NCI-H524 treated with DMSO at 0.1 percent for 48 hours (cell line): ENCODE measurements at places on chromosomes 16 and 17.
A peak's percentile ranks its signal among the peaks of the same experiment; 100 is the strongest.

GRCh38 chr16:69465083-69465721 is 40.8 kb downstream of the CYB5B start:
- DNase-seq, result no peak

DNA sequence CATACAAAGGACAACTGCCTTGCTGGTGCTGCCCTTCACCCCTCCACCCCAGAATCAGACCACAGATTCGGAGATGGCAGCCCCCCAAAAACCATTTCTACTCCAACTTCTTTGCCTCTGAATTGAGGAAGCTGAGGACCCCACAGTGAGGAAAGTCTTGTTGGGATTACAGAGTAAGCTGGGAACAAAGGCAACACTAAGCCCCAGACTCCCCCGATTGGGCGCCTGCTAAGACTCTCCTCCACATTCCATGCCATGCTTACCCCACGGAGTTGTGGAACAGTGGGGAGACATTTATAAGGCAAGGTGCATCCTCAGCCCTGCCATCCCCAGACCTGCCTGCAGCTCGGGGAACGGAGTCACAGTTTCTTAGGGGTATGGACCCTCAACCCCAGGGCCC is 1.9 kb downstream of the GIT1 start:
- DNase-seq, result no peak

DNA sequence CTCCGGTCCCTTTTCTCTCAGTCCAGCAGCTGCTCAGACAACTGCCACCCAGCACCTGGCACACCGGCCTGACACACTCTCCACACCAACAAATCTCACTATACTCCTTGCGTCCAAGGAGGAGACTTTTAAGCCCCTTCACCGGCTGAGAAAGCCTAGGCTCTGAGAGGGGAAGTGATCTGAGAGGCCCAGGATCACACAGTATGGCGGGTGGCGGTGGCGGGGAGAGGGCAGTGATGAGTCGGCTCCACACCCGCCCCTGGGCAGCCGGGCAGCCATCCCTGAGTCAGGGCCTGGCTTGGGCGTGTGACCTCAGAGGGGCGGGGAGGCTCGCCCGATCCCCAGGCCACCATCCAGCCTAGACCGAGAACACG is 569 bp downstream of the FLII start:
- no peak for DNase-seq

DNA sequence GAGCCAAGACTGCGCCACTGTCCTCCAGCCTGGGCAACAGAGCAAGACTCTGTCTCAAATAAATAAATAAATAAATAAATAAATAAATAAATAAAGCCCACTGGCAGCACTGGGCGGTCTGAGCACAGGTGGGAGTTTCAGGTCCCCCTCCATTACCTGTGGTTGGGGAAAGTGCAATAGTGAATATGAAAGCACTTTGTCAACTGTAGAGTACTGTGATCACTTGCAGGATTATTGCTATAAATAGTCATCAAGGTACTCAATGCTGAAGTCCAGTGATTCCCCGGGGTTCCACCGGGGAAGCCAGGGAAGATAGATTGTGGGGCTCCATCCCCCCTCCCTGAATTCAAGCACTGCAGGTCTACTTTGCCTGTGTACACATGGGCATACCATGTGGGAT is 42.7 kb upstream of the CPNE2 start:
- DNase-seq, result no peak

DNA sequence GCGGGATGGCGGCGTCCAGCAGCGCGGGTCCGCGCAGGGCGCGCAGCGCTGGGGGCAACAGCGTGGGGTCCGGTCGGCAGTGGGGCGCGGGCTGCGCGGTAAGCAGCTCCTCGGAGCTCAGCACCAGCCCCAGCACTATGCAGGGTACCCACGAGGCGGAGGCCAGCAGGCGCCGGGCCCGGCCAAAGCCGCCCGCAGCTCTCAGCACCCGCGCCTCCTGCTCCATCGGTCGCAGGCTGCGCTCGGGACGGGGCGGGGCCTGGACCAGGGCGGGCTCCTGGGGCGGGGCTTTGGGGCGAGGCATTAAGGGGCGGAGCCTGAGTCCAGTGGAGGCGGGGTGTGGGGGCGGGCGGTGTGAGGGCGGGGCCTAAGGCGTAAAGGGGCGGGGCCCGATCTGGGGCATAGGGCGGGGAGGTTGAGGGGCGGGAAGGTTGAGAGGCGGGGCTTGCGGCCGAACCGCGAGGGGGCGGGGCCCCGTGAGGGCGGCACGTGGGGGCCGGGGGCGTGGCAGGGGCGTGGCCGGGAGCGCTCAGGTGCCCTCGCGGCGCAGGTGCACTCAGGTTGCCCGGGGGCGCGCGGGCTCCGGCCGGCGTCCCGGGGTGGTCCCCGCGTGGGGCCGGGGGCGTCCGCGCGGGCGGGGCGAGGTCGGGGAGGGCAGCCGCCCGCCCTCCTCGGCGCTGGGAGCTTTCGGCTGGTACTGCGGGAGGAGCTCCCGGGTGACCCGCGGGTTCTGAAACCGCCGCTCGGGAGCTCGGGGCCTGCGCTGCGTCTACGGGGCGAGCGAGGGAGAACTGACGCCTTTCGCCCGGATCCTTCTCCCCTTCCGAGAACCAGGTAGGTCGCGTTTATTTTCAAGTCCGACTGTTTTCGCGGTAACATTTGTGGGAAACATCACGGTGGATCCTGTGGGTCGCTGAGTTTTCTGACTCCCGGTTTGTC is 1.4 kb upstream of the SLC22A31 start:
- DNase-seq, result no peak

- peak; percentile 7 for DNase-seq
Observed at GRCh38 chr17:65294181-65294719, 157.1 kb downstream of the RGS9 start.

- DNase-seq, result no peak
Observed at GRCh38 chr16:65834688-65835087, 531.8 kb upstream of the CDH5 start.

DNA sequence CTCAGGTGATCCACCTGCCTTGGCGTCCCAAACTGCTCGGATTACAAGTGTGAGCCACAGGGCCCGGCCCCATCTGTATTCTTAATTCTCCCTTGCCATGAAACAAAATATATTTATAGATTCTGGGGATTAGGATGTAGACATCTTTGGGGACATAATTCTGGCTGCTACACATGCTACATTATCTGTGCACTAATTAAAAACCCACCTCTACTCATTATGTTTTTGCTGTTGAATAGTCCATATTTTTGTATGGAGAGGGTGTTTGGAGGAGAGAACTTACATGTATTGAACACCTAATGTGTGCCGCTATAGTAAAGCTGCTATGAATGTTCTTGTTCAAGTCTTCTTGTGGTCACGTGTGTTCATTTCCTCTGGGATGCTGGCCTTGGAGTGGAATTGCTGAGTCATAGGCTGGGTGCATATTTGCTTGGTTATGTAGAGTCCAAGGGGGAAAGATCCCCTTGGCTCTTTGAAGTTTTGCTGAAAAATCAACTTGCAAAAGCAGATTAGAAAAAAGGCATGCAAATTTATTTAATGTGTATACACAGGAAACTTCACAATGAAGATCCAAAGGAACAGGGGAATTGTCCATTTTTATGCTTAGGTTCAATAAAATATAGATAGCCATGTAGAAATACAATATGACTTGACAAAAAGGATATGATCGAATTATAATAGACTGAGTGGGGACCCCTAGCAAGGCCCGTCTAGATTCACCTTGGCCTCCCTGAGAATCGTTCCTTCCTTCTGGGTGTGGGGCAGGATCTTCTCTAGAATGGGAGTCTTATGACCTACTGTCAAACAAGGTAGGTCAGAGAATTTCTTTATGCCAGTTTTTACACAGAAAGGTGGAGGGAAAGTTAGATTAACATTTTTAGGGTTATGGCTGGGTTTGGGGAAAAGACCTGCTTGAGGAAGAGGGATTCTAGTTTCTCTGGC is 42.1 kb upstream of the GPRC5B start:
- DNase-seq, result no peak

DNA sequence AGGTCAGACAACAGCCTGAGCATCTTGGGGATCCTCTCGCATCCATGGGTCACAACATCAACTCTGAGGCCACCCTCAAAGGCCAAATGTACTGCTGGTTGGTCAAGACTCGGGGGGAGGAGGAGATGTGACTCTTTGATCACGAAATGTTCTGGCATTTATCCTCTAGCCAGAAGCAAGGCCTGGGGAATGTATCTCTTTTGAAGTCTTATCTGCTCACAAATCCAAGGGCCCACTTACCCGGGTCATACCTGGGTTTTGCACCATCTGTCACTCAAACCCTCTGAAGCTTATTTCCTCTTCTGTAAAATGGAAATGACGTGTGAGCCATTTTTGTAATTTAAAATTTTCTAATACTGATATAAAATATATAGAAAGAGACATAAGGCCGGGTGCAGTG is 13.2 kb downstream of the CA7 start:
- DNase-seq, result no peak

DNA sequence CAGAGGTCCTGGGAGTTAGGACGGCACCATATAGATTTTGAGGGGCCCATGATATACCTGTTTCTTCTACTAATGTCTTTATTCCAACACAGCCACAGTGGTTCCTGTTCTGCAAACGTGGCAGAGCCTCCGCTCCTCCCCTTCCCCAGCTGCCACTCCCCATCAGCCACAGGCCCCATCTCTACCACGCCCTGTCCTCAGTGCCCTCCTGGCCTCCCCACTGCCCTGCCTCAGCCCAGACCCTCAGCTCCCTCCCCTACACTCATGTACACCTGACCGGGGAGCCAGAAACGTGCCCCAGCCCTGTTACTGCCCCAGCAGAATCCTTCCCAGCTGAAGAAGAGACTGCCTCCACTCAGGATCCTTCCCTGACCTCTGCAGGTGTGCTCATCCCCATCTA is 11.9 kb upstream of the RBFOX3 start:
- no peak for DNase-seq

DNA sequence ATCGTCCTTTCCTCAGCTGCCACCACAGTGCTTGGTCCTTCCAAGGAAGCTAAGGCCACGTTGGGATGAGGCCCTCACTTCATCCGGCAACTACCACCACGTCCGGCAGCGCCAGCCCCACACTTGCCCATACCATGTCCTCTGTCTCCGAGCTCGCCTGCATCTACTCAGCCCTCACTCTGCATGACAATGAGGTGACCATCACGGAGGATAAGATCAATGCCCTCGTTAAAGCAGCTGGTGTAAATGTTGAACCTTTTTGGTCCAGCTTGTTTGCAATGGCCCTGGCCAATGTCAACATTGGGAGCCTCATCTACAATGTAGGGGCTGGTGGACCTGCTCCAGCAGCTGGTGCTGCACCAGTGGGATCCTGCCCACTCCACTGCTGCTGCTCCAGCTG is 44.9 kb downstream of the TTC19 start:
- DNase-seq, result no peak

GRCh38 chr17:12485361-12485906 is 180.3 kb upstream of the MYOCD start:
- no peak for DNase-seq

GRCh38 chr16:4194661-4195060 is 47.2 kb downstream of the SRL start:
- no peak for DNase-seq

DNA sequence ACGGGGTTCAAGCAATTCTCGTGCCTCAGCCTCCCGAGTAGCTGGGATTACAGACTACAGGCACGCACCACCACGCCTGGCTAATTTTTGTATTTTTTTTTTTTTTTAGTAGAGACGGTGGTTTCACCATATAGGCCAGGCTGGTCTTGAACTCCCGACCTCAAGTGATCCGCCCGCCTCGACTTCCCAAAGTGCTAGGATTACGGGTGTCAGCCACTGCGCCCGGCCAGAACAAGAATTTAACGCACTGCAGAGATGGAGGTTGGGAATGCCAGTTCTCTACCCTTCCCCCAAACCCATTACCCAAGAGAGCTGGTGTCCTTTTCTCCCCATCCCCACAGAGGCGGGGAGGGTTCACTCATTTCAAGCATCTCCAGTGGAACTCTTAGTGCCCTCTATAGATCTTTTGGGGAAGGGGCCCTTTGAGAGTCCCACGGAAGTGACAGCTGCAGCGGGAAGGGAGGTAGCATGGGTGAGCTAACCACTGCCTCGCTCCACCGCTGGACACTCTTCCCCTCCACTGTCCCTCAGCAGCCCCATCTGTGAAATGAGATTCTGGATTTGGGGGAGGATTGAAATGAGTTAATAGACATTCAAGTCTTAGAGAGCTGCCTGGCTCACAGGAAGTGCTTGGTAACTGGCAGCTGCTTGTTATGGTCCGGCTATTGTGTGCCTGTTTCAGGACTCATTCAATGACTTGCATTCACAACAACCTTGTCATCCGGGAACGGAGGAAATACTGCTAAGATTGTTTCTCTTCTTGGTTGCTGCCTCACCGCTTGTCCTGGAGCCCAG is 3.5 kb upstream of the UBALD2 start:
- DNase-seq, result no peak

DNA sequence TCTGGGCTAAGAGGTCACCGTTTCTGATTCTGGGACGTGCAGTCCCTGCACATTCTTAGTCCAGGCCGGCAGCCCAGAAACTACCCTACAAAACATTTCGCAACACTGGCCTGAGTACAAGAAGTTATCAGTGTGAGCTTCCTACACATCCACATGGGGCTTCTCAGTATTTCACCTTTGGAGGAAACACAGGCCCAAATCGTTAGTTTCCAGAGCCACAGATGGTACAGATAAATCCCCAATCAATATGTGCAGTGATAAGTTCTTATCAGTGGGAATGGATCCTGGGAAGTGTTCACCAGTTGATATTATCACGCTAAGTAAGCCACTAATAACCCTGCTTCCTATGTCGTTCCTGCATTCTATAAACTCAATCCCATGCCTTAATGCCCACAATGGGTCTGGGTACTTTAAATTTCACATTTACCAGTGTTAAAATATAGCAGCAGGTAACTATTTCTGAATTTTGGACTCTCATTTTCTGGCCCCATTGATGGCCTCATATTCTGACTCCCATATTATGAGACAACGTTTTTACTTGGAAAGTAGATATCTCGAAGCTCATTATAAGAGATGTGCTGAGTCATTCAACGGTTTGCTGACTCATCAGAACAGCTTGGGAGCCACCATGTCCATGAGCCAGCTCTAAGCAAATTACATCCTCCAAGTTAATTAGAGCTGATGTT is 370.2 kb upstream of the MAF start:
- no peak for DNase-seq

DNA sequence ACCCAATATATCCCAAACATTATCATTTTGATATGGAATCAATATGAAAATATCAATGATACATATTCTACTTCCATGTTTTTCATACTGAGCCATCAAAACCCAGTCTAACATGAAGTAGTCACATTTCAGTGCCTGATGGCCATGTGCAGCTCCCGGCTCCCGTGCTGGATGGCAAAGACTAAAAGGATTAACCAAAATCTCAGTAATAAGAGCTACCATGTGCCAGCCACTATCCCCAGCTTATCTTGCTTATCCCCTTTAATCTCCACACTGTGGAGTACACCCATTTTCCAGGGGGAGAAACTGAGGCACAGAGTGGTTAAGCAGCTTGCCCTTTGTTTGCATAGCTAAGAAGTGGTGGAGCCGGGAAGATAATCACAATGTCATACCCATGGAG is 9.2 kb downstream of the CD300LG start:
- peak; percentile 38 for DNase-seq

- DNase-seq, result no peak
Observed at GRCh38 chr17:82899941-82900340, 60.1 kb upstream of the ZNF750 start.

DNA sequence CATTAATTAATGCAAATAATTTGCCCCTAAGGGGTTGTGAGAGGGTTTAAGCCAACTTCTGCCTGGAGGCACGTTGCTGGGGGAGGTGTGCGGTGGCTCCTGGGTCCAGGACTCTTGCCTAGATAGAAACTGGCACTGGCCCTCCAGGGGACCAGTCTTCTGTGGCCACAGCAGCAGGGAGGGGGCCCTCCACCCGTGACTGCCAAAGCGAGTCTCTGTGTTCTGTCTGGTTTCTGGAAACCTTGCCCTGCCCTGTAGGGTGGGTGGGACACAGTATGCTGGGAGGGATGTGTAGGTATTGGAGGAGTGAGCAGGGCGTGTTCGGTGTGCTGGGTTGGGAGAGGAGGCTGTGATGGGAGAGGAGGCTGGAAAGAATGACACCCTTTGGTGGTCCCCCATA is 78.8 kb downstream of the TBC1D16 start:
- DNase-seq, result no peak
